ENCODE measurements at places on chromosomes 6 and 20.

- no peak for DNase-seq
These were observed 82.8 kb downstream of the MLIP start for GRCh38 chr6:54194067-54194466.

DNA sequence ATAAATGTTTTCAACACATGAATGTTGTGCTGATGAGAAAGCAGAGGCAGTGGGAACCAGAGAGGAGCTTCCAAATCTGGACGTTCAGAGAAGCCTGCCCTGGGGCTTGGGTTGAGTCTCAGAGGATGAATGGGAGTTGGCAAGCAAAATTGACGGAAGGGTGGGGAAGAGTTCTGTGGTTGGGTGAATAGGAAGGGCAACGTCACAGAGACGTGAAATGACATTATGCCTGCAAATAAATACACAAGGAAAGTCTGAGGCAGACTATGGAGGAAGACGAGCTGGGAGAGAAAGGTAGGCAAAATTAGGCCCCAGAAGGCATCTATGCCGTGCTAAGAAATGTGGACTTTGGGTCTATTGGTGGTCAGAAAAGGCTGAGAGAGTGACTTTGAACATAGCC lies 25.2 kb upstream of the SGK1 start:
- no peak for DNase-seq

DNA sequence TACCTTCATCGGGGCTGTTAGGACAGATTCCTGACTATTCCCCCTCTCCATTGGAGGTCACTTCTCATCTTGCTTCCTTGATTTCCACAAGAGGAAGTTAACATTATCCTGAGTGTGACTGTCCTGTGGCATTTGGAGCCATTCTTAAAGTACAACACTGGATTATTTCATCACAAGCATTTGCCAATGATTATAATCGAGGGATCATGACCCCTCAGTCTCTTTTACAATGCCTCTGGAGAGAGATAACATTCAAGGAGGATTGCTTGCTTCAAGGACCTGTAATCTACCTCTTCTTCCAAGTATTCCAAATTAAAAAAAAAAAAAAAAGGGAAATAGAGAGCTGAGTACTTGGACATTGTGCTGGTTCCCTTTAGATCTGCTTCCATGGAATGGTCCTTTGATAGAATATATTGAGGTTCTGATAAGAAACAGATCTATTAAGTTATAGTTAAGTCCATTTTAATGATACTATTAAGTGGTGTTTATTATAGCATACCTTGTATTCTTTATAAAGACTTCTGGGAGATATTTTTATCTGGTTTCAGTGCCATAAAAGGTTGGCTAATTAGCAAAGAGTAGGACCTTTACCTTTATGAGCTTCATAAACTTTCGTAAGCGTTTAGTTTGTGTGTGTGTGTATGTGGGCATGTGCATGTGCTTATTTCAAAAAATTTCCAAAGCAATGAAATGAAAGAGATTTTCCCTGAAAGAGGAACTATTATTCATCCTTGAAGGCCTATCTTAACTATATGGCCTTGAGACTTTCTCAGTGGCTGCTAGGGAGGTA lies 469.1 kb downstream of the DHX35 start:
- no peak for DNase-seq

GRCh38 chr6:154397491-154398195 lies 41.0 kb upstream of the IPCEF1 start:
- DNase-seq, result no peak

DNA sequence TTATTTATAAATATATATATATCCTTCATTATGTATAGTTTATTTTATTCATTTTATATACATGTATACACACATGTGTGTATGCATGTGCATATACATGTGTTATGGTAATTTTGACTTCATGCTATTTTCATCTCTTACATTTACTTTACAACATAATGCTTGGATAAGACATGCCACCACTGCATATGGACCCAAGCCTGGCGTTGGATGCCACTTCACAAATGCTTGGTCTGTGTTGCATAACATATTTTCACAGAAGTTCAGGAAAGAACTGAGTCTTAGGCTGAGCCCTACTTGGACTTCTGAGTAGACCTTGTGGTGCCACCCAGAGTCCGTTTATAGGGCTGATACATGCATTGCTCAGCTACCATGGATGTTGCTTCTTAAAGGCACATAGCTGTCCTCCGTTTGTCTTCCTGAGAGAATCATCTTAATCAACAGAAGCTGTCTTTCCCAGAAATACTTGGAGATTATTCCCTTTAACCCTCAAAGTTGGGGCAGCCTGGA lies 337.8 kb downstream of the BTBD3 start:
- DNase-seq, result no peak

DNA sequence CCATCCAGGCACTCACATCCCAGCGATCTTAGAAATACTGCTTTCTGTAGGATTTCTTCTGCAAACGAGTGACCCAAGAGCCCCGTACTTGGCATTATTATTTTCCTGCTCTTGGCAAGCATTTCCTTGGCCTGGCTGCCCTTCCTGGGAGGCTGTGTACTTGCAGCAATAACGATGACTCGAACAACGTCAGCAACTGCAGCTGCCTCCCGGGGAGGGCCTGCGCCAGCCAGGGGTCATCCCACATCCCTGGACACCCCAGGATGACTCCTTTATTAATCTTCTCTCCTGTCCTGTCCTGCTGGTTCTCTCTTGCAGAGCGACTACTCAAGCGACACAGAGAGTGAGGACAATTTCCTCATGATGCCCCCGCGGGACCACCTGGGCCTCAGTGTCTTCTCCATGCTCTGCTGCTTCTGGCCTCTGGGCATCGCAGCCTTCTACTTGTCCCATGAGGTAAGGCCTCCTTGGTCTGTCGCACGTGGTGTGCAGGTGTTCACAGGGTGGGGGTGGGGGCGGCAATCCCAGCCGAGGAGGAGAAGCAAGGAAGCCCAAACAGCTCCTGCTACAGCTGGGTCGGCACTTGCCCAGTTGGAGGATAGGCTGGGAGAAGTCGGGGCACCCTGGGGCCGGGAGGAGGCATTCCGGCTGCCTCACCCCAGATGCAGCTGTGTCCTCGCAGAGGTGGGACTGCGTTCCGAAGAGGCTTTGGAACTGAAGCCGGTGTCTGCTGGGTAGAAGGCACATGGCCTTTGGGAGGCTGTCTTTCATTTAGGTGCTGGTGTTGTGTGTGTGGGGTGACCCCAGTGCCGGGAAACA lies 115.3 kb downstream of the SYNDIG1 start:
- no peak for DNase-seq

DNA sequence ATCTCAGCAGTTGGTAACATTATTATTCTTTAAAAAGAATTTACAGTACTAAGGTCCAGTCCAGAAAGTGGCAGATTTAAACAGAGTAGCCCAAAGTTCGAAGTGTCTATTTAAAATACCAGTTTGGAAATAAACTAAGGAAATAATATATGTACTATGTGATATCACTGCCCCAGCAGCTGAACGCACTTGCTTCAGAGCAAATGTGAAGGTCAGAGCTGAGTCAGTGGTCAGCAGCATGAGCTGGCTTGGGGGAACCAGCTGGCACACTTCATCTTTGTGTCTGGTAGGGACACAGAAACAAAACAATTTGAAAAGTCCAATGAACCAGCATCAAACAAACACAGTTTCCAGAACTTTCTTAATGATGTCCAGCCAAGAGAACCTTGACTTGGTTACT lies 15.4 kb downstream of the TMEM14B start:
- DNase-seq, result no peak

DNA sequence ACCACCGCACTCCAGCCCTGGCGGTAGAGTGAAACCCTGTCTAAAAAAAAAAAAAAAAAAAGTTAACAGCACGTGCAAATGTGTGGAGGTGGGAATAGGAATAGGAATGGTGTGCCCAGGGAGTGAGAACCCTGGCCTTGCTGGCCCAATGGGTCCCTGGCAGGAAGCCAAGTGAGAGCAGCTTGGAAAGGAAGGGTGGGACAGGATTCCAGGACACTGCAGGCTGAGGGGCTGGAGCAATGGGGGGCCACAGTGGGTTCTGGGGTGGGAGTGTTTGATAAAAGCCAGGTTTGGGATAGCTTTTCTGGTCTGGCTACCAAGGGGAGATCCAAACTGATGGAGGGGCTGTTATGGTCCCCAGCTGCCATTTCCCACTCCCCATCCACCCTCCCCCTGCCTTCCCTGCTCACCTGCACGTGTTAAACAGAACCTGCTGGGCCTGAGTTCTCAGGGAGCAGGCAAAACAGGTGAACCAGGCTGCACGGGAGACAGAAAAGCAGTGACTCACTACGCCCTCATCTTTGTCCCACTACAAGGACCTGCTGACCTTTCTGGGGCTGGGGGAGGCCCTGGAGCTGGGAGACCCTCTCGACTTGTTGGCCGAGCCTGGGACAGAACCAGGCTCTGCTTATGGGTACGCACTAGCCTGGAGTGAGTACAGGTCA lies 3.3 kb downstream of the SUN5 start:
- DNase-seq, result no peak

GRCh38 chr20:17889226-17889625 lies 79.4 kb downstream of the SNX5 start:
- DNase-seq, result no peak

- no peak for DNase-seq
These were observed 174.9 kb upstream of the GGTLC1 start for GRCh38 chr20:24163506-24163905.

DNA sequence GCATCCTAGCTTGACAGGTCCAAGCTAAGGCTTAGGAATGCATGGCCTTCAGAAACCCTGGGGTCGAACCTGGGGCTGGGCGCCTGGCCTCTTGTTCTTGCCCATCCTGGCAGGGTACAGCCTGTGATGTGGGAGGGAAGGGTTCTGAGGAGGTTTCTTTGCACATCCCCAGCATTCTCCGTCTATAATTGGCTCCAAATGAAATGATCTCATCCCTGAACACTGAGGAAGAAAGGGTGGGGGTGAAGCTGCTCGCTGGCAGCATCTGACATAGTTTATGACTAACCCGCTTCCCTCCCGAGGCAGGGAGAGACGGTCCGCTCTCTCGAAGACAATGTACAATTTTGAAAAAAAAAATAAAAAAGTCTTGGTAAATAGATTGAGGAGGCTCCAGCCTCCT lies 67.1 kb upstream of the ZNFX1 start:
- peak; percentile 67 for DNase-seq

DNA sequence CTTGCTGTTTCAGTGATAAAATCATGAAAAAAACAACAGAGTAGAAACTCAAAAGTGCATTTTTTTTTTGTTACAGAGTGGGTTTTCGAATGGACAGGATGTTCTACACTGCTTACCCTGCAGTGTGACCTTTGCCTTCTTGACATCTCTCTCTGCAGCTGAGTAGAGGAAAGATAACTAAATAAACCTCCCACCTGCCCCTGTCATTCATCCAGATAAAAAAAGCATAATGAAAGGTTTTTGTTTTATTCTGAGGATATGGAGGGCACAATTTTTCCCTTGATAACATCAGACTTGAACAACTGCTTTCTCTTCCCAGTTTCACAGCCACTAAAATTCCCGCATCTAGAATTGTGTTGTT lies 193.6 kb upstream of the FOXQ1 start:
- no peak for DNase-seq

GRCh38 chr6:127854009-127854408 lies 46.8 kb downstream of the THEMIS start:
- DNase-seq, result no peak

GRCh38 chr6:170022291-170022722 lies 268.6 kb downstream of the DLL1 start:
- DNase-seq, result no peak

DNA sequence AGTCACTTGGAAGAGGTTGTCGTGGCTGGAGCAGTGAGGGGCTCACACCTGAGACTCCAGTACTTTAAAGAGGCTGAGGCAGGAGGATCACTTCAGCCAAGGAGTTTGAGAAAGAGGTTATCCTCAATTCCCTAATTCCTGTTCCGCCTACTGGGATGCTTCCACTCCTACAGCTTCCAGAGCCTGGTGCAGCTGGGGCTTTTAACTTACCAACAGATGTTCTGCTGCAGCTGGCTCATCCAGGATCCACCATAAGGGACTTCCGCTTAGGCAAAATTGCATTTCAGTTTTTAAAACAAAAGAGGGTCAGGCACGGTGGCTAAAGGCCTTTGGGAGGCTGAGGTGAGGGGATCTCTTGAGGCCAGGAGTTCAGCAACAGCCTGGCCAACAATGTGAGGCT lies 59.1 kb upstream of the CDYL start:
- no peak for DNase-seq

- no peak for DNase-seq
These were observed 3.4 kb downstream of the LYRM4 start for GRCh38 chr6:5257400-5257799.

DNA sequence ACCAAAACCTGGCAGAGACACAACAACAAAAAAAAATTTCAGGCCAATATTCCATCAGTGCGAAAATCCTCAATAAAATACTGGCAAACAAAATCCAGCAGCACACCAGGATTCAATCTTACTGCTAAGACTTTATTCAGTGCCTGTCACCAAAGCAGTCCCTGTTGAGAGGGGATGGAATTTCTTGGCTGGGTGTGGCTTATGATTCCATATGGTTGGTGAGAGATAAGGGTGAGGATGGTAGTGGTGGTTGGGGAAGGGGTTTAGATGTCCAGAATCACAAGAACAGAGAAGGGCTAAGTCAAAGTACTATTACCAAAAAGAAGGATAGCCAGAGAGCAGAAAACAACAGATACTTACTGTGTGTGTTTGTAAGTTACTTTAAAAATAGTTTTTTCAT lies 152.8 kb upstream of the SLC35B3 start:
- DNase-seq, result no peak

DNA sequence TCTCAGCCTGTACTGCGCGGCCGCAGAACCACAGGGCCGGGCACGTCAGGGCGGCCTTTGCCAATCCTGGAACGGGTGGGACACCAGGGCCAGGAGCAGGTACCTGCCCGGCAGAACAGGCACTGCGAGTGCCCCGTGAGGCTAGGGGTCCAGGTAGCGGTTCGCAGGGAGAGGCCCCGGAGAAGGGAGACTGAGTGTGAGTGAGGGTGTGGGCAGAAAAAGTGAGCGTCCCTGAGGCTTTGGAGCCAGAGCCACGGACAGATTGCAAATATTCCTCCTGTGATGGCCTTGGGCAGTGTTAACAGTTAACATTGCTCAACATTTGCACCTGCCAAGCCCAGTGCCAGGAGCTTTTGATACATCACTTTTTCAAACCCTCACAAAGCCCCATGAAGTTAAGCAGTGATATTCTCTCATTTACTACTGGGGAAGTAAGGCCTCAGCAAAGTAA lies 491 bp downstream of the GNMT start:
- no peak for DNase-seq

GRCh38 chr6:137498481-137499190 lies 4.4 kb upstream of the OLIG3 start:
- no peak for DNase-seq

- no peak for DNase-seq
These were observed 3.2 kb downstream of the PTK6 start for GRCh38 chr20:63533871-63534393.

- DNase-seq, result peak; percentile 5
These were observed 29.9 kb downstream of the MAPK13 start for GRCh38 chr6:36160147-36160760.
